Activated T-cell treated with anti-CD3 and anti-CD28 coated beads, Interleukin-2, amount 50 U/mL, for 48 hours (primary cell): ENCODE measurements at places on chromosomes 1 and 21.

- DNase-seq, result no peak
Measured at GRCh38 chr1:53073868-53074311, 11.9 kb downstream of the PODN start.

DNA sequence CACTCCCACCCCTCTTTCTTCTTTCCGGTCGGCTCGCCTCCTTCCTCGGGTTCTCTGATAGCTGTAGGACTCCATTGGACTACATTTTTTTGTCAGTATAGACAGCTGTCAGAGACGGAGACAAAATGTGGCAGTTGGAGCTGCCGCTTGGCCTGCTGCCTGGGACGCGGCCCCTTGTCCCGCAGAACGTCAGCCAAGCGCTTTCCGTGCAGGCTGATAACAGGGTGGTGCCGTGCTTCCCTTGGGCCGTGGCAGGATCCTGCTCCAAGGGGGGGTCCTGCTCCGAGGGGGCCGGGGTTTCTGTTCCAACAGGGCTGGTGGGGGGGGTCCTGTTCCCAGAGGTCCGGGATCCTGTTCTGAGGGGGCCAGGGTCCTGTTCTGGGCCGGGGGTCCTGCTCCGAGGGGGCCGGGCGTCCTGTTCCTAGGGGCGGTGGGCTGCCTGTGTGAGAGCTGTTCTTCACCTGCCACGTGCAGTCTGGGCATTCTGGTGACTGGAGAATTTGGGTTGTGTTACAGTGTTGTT is 4.9 kb downstream of the SKI start:
- DNase-seq, result no peak

GRCh38 chr21:38533887-38534286 is 35.6 kb upstream of the ERG start:
- no peak for DNase-seq

GRCh38 chr1:243471026-243471685 is 215.3 kb downstream of the SDCCAG8 start:
- DNase-seq, result no peak

DNA sequence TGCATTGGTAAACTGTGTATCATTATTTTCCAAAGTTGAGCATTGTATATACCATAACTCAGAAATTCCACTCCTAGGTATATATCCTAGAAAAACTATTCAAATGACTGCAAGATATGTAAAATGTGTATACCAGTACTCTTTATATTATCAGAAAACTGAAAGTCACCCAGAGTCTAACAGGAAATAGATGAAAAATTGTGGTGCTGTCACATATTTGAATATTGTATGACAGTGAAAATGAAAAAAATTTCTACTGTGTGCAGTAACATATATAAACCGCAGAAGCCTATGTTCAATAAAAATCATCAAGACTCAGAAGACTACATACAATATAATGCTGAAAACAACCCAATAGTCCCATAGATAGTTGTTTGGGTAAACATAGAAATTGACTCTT is 74.4 kb upstream of the LYPLAL1 start:
- no peak for DNase-seq

- no peak for DNase-seq
Measured at GRCh38 chr21:15130751-15131150, 66.0 kb upstream of the NRIP1 start.

DNA sequence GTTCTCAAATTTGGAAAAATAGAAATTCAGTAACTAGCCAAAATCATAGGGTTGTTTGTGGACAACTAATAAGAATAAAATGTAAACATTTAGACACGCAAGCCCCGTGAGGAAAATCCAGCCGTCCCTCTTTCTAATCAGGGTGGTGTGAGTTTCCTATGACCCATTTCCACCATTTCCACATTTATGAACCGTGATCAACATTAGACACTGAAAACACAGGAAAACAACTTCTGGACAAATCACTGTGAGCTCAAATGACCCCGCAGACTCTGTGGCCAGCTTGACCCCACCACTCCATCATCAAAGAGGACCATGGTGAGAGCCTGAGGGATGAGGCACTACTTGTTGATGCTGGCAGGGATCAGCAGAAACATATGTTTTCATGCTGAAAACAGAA is 101.0 kb downstream of the SIM2 start:
- DNase-seq, result no peak

GRCh38 chr1:28235755-28236655 is at the start of gene ATP5IF1:
Gene ATP5IF1 (plus strand): TSS chr1:28236124. CDS start chr1:28236184, 60 bp downstream.
- DNase-seq, result peak; percentile 93

DNA sequence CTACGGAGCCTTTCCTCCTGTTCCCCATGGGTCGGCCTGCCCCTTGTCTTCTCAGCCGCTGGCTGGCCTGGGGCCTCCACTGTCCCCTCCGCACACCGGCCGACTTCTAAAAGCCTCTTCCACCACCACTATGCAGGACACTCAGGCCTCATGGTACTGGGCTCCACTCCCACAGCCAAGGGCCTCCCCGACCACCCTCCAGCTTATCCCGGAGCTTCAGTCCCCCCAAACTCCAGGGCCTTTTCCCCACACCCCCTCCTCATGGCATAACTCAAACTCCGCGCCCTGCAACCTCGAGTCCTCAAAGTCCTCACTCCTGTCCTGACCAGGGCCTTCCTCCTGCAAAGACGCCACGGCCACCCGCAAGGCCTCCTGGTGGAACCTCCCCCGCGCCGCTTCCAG is 2.0 kb downstream of the LRRC41 start:
- DNase-seq, result no peak

- no peak for DNase-seq
Measured at GRCh38 chr1:183882335-183883167, 77.6 kb downstream of the RGL1 start.
